NCI-H748 treated with DMSO at 0.1 percent for 48 hours (cell line): ENCODE measurements at places on chromosomes 7 and 10.

DNA sequence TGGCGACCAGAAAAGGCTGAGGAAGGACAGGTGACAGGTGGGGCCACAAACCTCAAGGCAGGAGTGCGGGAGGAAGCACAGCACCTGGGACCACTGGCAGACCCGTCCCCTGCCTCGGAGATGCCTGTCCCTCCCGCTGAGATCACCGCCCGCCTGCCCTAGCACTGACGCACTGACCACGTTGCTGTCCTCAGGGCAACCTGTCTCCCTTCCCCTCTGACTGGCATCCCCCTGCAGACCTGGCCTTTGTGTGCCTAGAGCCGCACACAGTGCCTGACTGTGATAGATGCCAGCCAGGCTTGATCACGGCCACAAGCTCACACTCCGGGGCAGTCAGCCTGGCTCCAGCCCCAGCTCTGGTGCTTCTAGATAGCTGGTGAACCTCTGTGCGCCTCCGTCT lies 58.4 kb upstream of the EN2 start:
- no peak for DNase-seq

GRCh38 chr7:55521512-55521911 lies 50.8 kb downstream of the VOPP1 start:
- no peak for DNase-seq

DNA sequence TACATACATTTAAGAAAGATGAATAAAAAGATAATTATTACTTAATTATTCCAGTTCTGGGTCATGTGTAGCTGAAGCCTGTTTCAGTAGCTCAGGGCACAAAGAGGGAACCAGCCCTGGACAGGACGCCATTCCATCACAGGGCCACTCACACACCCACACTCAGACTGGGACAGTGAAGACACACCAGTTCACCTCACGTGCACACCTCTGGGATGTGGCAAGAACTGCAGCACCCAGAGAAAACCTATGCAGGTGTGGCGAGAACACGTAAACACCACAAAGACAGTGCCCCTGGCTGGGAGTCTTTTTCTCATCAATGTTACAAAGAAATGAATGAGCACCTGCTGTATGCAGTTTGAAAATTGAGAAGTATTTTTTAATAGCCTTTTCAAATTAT lies 1.6 kb upstream of the IDI1 start:
- no peak for DNase-seq

DNA sequence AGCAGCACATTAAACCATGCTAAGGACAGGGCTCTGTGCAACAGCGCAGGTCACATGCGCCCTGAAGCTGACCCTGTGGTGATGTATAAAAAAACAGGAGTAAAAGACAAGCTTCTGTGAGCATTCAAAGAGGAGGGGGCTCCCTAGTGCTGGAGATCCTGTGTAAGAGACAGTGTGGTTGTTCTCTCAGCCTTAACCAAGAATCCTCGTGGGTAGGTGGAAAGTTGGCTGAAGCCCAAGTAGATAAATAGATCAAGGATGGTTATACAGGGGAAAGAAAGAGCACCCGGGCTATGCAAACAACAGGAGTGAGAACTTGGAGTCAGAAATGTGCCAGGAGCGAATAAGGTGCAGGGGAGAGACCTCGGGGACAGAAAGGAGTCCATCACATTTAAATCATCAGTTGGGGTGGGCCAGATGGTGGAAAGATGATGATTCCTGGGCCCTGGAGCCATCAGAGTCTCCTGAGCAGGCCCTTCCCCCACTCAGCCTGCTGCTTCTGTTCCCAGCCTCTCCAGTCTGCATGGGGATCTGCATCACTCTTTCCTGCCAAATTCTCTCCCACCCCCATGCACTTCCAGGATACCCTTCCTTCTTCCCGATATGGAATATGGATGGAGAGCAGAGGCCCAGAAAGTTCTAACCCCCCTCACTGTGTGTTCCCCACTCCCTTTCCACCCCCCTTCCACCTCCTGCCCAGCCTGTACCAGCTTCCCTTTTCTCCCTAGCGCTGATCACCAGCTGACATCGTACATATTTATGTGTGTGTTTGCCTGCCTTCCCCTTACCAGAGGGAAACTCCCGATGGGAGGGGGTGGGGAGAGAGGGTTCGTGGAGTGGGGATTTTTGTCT lies 78.1 kb upstream of the PRR15 start:
- no peak for DNase-seq

- no peak for DNase-seq
Observed at GRCh38 chr7:101861218-101861775, 43.9 kb downstream of the CUX1 start.

GRCh38 chr10:114638821-114639625 lies 19.1 kb downstream of the ABLIM1 start:
- no peak for DNase-seq

- DNase-seq = peak; percentile 52
Observed at GRCh38 chr7:73521636-73522104, 423 bp downstream of the BAZ1B start.

GRCh38 chr7:67470256-67470751 lies 473.7 kb downstream of the TYW1 start:
- no peak for DNase-seq
